ENCODE measurements at places on chromosomes 3 and 15.

- DNase-seq: no peak
Observed at GRCh38 chr15:50676799-50677483, 9.7 kb downstream of the TRPM7 start.

DNA sequence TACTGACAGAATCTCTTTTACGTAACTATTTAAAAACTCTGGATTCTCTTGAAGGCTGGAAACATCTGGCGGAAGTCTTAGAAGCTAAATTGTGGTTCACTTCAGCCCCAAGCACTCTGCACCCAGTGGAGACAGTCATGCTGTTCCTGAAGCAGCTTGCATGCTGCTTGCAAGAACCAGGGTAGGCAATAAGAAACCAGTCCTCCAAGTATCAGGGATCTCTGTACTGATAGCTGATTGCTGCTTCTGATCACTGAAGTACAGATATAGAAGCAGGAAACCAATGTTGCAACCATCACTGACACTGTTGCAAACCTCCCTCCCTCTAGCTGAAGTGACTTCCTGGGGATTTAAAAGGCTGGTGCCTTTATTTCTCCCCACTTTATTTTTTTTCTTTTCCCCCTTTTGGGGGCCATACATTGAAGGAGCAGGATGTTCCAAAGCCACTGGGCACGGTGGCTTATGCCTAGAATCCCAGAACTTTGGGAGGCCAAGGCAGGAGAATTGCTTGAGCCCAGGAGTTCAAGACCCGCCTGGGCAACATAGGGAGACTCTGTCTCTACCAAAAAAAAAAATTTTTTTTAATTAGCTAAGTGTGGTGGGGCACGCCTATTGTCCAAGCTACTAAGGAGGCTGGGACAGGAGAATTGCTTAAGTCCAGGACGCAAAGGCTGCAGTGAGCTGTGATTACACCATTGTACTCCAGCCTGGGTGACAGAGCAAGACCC lies 15.3 kb downstream of the SPCS1 start:
- no peak for DNase-seq

- DNase-seq: no peak
Observed at GRCh38 chr15:40846841-40847222, 3.0 kb downstream of the SPINT1 start.

GRCh38 chr15:52008698-52009434 lies 10.2 kb upstream of the MAPK6 start:
- no peak for DNase-seq

- no peak for DNase-seq
Observed at GRCh38 chr15:65335278-65336055, 31.0 kb downstream of the RNU5B-1 start.

- no peak for DNase-seq
Observed at GRCh38 chr3:182366746-182367145, 426.6 kb upstream of the ATP11B start.

Measured in stimulated activated CD4-positive, alpha-beta T cell treated with anti-CD3 and anti-CD28 coated beads, Interleukin-4, amount 100 ng/mL, for 48 hours (primary cell).